RCC 7860 (cell line): ENCODE measurements at places on chromosomes 1 and 21.

DNA sequence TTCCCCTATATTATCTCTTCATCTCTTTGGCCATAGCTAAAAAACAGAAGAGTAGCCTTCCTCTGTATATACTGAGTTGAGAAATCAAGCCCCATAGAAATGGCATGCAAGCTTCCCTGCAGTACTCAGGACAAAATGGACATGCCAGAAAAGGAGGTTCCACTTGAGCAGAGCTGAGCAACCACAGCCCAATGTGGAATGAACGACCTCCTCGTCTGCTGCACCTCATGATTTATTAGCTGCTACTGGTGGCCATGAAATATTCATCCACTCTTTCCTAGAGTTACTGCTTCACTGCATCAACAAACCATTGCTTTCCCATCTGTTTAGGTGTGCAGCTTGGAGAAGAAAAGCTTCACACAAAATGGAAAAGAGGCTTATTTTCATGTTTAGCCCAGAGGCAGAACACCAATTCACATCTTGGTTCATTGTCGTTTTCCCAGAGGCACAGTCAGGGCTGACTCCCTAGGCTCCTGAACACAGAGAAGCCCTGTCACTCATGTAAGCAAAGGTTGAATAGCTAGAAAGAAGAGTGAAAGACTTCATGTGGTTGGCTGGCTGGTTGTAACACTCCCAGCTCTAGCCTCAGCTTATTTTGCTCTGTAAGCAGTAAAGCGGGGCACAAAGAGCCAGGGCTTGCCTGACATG lies 148.0 kb downstream of the TSEN15 start:
- peak; percentile 28 for DNase-seq

GRCh38 chr1:158329733-158330132 lies 1.6 kb downstream of the CD1B start:
- DNase-seq: no peak

DNA sequence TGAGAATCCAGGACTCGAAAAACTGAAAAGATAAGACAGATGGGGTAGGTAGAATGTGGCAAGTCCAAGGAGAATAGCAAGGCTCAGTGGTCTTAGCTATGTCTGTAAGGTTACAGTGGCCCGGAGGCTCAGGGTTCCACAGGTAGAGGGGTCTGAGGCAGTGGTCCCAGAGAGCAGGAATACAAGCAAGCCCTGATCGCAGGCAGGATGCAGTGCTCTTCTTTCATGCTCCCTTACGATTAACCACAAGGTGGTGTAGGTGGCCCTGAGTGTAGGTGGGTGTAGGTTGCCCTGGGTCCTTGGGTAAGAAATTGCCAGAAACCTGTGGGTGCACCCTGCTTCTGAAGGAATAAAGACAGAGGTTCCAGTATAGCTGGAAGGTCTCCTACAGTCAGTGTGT lies 99.1 kb upstream of the RAB3GAP2 start:
- DNase-seq: no peak

- DNase-seq: peak; percentile 99
Observed at GRCh38 chr1:183989078-183989577, 48.4 kb downstream of the COLGALT2 start.

DNA sequence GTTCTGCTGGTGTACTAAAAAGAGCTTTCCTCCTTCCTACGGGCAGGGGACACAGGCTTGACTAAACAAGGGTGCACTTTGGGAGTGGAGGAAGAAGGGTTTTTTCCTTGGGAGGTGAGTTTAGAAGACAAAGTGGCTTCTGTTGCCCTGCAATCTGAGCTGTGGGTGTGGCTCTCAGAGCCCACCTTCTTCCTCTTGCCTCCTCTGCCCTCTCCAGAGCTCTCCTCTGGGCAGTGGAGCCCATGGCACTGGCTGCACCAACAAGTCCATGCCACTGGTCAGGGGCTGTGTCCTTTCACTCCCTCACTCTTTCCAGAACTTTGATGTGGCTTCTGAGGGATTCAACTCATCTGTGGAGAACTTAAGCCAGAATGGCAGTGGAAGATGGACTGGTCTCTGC lies 25.6 kb upstream of the PSMB2 start:
- no peak for DNase-seq

GRCh38 chr1:212466898-212467650 lies 34.4 kb downstream of the NENF start:
- DNase-seq: no peak

GRCh38 chr1:240572328-240572727 lies 39.6 kb downstream of the GREM2 start:
- DNase-seq: no peak

- DNase-seq: no peak
Observed at GRCh38 chr21:35475009-35475408, 425.9 kb upstream of the RUNX1 start.

- DNase-seq: no peak
Observed at GRCh38 chr1:181423301-181423918, 59.9 kb upstream of the CACNA1E start.

GRCh38 chr1:226293553-226293920 lies 15.4 kb downstream of the LIN9 start:
- DNase-seq: no peak
